ENCODE measurements at places on chromosomes 1 and 21.

- DNase-seq: peak; percentile 81
These were observed 13.1 kb downstream of the KRTAP13-1 start for GRCh38 chr21:30408782-30409494.

- no peak for DNase-seq
These were observed 17.9 kb downstream of the SFT2D2 start for GRCh38 chr1:168243636-168244212.

- no peak for DNase-seq
These were observed 28.7 kb downstream of the KHDRBS1 start for GRCh38 chr1:32042330-32042729.

DNA sequence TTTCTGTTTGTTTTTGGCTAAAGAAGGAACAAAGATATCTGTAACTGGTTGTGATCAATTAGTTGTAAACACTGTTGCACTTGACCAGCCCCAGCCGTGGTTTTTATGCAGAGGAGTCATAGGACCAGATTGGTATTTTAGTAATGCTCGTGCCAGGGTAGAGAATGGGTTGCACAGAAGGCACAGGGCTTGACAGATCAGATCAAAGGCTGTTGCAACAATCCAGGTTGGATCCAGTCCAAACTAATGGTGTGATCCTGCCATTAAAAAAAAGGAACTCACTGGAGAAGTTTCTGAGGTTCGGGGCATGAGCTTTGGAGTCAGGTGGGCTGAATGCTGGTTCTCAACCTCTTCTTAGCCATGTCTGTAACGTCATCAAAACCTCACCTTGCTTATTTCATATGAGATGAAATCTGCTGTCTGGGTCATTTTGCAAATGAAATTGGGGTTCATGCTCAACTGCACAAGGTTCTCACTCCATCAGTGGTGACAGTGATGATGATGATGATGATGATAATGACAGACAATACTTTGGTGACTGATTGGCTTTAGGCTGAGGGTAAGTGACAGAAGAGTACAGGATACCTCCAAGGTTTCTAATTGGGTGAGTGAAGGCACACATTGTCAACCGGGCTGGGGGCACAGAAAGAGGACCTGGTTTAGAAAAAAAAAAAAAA is 43.1 kb downstream of the ZNF281 start:
- no peak for DNase-seq

DNA sequence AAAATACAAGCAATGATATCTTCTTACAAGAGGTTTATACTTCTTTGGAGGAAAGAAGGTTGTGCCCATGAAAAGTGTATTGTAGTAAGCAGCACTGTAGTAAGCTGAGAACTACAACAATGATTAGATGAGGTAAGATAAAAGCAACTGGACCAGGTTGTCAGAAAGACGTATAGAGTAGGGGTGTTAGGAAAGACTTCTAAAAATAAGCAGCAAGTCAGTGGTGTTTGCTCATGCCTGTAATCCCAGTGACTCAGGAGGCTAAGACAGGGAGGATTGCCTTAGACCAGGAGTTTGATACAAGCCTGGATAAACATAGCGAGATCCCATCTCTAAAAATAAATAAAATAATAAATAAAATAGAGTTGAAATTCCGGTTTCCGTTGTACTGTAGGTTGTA is 4.3 kb upstream of the OR10X1 start:
- DNase-seq: no peak

GRCh38 chr1:41439234-41439633 is 45.2 kb downstream of the EDN2 start:
- no peak for DNase-seq

DNA sequence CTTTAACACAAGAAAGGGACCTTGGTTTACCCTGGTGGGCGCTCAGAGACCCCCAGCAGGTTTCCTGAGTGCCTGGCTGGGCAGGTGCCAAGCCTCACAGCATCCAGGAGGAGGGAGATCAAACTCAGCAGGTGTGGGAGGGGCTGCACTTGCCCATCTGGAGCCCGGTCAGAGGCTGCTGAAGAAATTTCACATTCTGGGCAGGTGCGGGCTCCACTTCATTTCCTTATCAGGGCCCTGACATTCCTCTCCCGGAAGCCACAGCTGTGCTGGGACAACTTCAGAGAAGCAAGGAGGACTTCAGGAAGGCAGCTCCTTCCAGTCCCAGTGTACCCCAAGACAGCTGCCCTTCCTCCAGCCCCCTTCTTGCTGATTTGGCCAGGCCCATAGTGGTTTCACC is 82.9 kb downstream of the ITPKB start:
- DNase-seq: no peak

Data from HT1080 (cell line).